ENCODE measurements at places on chromosomes 12 and 14. TPM values are rescaled to one million over a fixed set of nuclear protein-coding genes. Genes with fewer than 3 reads are reported as not detected.

GRCh38 chr12:21151184-21151583, 20.2 kb downstream of the SLCO1B1 start:
- H3K27ac ChIP-seq = no peak overlapping the region
- H3K36me3 ChIP-seq = no peaks in the 10 kb centered on the region
- H3K27me3 ChIP-seq = no peaks in the 10 kb centered on the region
- H3K4me3 ChIP-seq = no peak overlapping the region

DNA sequence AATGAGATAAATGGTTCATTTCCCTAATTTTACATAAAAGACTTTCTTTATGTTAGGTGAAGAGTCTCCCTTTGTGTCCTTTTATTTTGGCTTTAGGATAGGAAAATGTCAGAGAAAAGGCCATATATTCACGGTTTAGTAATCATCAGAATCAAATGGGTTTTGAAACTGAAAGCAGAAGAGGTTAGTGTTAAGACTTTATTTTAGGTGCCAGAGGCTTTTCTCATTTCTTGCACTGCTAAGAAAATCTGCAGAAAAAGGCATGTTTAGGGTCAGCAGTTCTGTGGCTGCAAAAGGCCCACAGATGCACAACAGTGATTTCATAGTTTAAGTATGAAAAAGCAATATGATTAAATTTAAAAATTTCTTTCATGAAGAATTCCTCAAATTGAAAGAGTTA, 80.4 kb upstream of the SINHCAF start:
- peak overlapping the region; percentile 65 for H3K4me3 ChIP-seq
- peaks cover 35% of the 10 kb centered on the region for H3K36me3 ChIP-seq
- DNase-seq = no peak
- H3K4me1 ChIP-seq = peaks cover 33% of the 10 kb centered on the region
- no peaks in the 10 kb centered on the region for H3K27me3 ChIP-seq

DNA sequence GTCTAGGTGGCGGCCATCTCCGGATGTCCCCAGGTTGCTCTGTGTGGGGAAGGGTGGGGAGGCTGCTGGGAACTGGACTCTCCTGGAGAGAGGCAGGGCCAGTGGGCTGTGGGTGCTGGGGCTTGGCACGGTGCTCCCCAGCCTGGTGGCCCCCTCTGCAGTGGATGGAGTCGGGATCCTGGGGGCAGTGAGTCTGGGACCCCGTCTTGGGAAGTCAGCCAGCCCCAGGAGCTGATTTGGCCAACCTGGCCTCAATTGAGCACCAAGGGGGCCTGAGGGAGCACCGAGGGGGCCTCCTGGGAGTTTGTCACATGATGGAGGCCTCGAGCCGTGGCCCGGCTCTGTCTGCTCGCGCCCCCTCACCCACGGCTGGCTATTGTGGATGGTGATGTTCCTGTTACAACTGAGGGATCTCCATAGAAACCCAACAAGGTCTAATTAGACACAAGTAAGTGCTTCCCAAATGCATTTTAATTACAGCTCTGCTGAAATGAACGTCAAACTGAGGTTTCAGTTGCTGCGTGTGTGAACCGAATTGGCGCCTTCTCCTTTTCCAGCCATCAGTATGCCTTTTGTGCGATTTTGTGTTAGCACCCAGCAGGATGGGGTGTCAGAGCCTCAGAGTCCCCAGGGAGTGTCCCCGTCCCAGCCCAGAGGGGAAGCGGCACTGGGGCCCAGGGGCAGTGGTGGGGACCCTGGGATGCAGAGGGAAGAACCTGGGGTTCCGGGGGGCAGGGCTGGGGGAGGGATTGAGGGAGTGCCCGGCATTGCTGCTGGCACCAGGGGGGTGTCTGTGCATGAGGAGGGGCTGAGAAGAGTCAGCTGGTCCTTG, 71.8 kb downstream of the KIF26A start:
- no peak for DNase-seq
- no peaks in the 10 kb centered on the region for H3K36me3 ChIP-seq
- H3K27me3 ChIP-seq = peaks cover 6% of the 10 kb centered on the region
- no peak overlapping the region for H3K4me3 ChIP-seq
- H3K27ac ChIP-seq = no peak overlapping the region

DNA sequence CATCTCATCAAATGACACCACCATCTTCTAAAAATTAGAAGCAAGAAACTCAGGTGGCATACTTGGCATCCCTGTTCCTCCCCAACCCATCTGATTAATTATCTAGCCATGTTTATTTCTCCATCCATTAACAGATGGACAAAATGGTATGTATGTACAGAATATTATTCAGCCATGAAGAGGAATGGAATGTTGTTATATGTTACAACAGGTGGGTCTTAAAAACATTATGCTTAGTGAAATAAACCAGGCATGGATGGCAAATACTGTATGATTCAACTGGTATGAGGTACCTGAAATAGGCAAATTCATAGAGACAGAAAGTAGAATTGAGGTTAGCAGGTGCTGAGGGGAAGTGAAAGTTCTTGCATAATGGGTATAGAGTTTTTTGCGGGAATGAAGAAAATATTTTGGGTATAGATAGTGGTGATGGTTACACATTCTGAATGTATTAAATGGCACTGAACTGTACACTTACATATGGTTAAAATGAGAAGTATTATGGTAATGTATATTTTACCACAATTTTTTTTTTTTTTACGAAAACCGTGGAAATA, 17.5 kb downstream of the YY1 start:
- peak overlapping the region; percentile 70 for H3K27ac ChIP-seq
- H3K27me3 ChIP-seq = no peaks in the 10 kb centered on the region
- H3K4me3 ChIP-seq = peak overlapping the region; percentile 3
- DNase-seq = no peak
- peaks cover 80% of the 10 kb centered on the region for H3K4me1 ChIP-seq

DNA sequence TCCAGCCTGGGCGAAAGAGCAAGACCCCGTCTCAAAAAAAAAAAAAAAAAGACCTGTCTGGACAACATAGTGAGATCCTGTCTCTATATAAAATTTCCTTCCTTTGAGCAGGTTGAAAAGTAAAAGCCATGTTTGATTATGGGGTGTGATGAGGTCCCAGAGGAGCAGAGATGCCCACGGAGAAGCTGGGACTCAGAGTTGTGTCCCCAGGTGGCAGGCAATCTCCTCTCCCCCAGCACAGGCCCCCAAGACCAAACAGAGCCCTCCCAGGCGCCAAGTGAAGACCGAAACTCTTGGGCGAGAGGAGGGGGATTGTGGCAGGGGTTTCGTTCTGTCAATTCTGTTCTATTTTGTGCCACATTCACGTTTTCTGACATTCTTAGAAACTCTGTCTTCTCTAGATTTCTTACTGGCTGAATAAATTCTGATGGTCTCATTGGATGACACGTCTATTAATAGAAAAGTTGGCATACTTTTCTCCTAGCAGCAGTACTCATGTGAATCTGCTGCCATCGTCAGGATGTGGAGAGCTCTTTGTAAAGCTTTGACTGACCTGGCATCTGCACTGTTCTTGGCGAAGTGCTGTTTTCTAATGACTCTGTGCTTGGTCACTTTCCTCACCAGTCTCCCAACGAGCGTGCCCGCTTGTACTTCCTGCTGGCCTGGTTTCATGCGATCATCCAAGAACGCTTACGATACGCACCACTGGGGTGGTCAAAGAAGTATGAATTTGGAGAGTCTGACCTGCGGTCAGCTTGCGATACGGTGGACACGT, 43.4 kb downstream of the HSP90AA1 start:
- H3K27me3 ChIP-seq = no peaks in the 10 kb centered on the region
- no peak for DNase-seq
- H3K27ac ChIP-seq = no peak overlapping the region

GRCh38 chr12:119177724-119178380, 879 bp upstream of the HSPB8 start:
- no peak overlapping the region for H3K27ac ChIP-seq
- DNase-seq = no peak
- H3K36me3 ChIP-seq = no peaks in the 10 kb centered on the region
- H3K4me1 ChIP-seq = no peaks in the 10 kb centered on the region
- peaks cover 11% of the 10 kb centered on the region for H3K27me3 ChIP-seq

The TSHR gene
- total RNA-seq = 0.17 TPM

- no peak overlapping the region for H3K27ac ChIP-seq
- no peaks in the 10 kb centered on the region for H3K4me1 ChIP-seq
- no peaks in the 10 kb centered on the region for H3K36me3 ChIP-seq
- H3K4me3 ChIP-seq = no peak overlapping the region
- no peak for DNase-seq
Measured at GRCh38 chr14:76541594-76542219, 165.8 kb downstream of the ESRRB start.

DNA sequence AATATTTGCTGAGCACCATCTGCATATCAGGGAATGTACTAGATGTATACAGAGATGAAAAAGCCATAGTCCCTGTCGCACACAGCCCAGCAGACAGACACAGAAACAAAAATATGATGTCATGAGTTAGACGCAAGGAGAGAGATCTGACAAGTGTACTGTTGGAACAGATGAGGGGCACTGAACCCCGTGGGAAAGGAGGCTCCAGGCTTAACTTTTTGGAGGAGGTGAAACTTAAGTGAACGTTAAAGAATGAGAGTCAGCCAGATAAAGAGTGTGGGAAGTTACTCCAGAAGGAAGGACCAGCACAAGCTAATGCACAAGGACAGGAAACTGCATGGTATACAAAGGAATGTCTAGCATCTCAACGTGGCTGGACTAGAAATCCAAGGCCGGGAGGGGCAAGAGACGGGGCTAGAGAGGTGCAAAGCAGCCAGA, 2.5 kb upstream of the ACTN1 start:
- no peak overlapping the region for H3K27ac ChIP-seq
- H3K4me1 ChIP-seq = peaks cover 16% of the 10 kb centered on the region
- no peaks in the 10 kb centered on the region for H3K36me3 ChIP-seq
- peaks cover 27% of the 10 kb centered on the region for H3K27me3 ChIP-seq
- no peak for DNase-seq

GRCh38 chr12:65494537-65494936, 216.1 kb downstream of the MSRB3 start:
- no peak overlapping the region for H3K27ac ChIP-seq
- no peak overlapping the region for H3K4me3 ChIP-seq
- H3K36me3 ChIP-seq = no peaks in the 10 kb centered on the region
- DNase-seq = no peak
- H3K4me1 ChIP-seq = no peaks in the 10 kb centered on the region
- H3K27me3 ChIP-seq = no peaks in the 10 kb centered on the region

DNA sequence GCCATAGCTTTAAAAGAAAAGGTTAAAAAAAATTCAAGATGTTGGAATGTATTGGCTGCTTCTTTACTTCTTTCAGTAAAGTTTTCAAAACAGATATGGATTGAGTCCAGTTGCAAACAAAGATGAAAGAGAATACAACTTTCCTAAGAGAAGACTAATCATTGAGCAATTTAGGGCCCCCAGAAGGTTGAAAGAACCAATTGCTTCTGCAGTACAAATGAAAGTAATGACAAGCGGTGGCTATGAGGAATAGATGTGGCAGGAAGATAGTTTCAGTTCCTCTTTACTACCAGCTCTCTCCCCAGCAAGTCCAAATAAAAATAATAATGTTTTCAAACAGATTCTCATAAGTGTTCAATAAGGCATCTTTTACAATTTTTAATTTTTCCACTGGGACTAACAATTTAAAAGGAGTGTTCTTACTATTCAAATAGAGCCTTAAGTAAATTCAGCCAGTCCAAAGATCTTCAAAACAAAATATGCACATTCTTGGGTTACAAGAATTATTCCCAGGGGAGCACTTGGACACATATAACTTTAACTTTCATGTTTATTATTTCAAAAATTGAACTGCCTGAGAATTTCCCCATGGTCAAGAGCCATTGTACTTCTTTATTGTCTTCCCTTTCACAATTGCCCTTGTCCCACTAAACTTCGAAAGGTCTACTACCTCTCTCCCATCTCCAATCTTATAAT, 62.3 kb upstream of the PPP1R12A start:
- H3K27ac ChIP-seq = no peak overlapping the region
- H3K36me3 ChIP-seq = no peaks in the 10 kb centered on the region
- no peak for DNase-seq
- peaks cover 8% of the 10 kb centered on the region for H3K4me1 ChIP-seq
- no peak overlapping the region for H3K4me3 ChIP-seq
- H3K27me3 ChIP-seq = peaks cover 4% of the 10 kb centered on the region

- no peaks in the 10 kb centered on the region for H3K27me3 ChIP-seq
- no peaks in the 10 kb centered on the region for H3K36me3 ChIP-seq
- H3K4me3 ChIP-seq = no peak overlapping the region
- no peak for DNase-seq
Measured at GRCh38 chr12:68370006-68370590, 37.9 kb upstream of the MDM1 start.

The LRRC23 gene
- total RNA-seq = 7.7 TPM

The SPIC gene
- total RNA-seq = 0.37 TPM

- peak; percentile 27 for DNase-seq
- H3K27me3 ChIP-seq = no peaks in the 10 kb centered on the region
- peaks cover 62% of the 10 kb centered on the region for H3K4me1 ChIP-seq
- peak overlapping the region; percentile 77 for H3K27ac ChIP-seq
- peak overlapping the region; percentile 75 for H3K4me3 ChIP-seq
- peaks cover 1% of the 10 kb centered on the region for H3K36me3 ChIP-seq
Measured at GRCh38 chr12:104720339-104721038, 237.6 kb downstream of the SLC41A2 start.

The LMNTD1 gene
- not detected for total RNA-seq

GRCh38 chr12:71710276-71711125, 24.6 kb downstream of the TMEM19 start:
- H3K27ac ChIP-seq = no peak overlapping the region
- no peak overlapping the region for H3K4me3 ChIP-seq
- H3K36me3 ChIP-seq = peaks cover 33% of the 10 kb centered on the region
- H3K27me3 ChIP-seq = no peaks in the 10 kb centered on the region
- H3K4me1 ChIP-seq = peaks cover 25% of the 10 kb centered on the region
- DNase-seq = no peak

GRCh38 chr14:58690801-58691516, 53.2 kb downstream of the DACT1 start:
- no peaks in the 10 kb centered on the region for H3K36me3 ChIP-seq
- DNase-seq = no peak
- H3K27me3 ChIP-seq = peaks cover 1% of the 10 kb centered on the region
- H3K27ac ChIP-seq = no peak overlapping the region
- H3K4me3 ChIP-seq = no peak overlapping the region

DNA sequence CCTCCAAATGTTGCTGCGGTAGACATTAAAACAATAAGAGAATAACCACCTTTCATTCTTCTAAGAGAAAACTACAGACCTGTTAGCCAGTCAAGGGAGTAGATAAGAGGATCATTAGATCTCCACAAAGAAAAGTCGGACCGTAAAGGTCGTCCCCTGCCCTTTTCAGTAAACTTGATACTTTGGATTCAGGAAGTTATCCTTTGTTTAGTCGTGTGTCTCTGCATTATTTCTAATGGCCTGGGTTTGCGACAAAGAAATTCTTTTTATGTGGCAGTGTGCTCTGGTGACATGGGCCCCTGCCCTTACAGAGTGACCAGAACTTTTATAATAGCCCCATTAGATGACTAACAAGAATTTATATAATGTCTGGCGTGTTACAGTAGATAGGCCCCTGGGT, 44.6 kb upstream of the EVL start:
- no peak for DNase-seq
- no peaks in the 10 kb centered on the region for H3K4me1 ChIP-seq

All from activated B cell treated with CpG ODN at 0.5 μM for 24 hours (primary cell).